Sigmoid colon (tissue), 7 donors: ENCODE measurements at places on chromosomes 4 and X. TPM values are rescaled to one million over a fixed set of nuclear protein-coding genes. Genes with fewer than 3 reads are reported as not detected.

GRCh38 chr4:74559853-74560252 lies 114.9 kb downstream of the AREG start:
- H3K36me3 ChIP-seq, result no peaks in the 10 kb centered on the region
- H3K27ac ChIP-seq, result no peak overlapping the region
- H3K4me3 ChIP-seq, result no peak overlapping the region
- H3K4me1 ChIP-seq, result no peaks in the 10 kb centered on the region

GRCh38 chrX:65196758-65197360 lies 220.6 kb upstream of the ZC4H2 start:
- no peaks in the 10 kb centered on the region for H3K36me3 ChIP-seq

DNA sequence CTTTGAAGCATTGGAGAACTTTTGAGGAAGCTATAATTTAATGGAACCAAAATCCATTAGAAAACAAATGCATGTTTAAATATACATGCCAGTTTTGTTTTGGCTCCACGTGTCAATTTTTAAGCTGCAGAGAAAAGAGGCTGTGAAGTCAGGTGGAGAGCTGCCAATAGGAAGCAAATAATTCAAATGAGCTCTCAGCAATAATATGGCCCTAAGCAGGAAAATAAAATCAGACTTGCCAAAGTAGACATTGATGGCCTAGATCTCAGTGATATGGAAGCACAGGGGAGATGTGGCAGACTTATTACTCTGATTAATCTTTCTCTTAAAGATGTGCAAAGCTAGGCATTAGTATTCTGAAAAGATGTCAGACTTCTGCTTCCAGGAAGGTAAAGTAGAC lies 769.8 kb upstream of the NDST4 start:
- no peaks in the 10 kb centered on the region for H3K27me3 ChIP-seq
- DNase-seq, result no peak
- no peaks in the 10 kb centered on the region for H3K36me3 ChIP-seq
- H3K4me3 ChIP-seq, result no peak overlapping the region
- no peak overlapping the region for H3K27ac ChIP-seq

GRCh38 chr4:184514121-184514988 lies 40.0 kb upstream of the IRF2 start:
- H3K27me3 ChIP-seq, result no peaks in the 10 kb centered on the region
- peaks cover 14% of the 10 kb centered on the region for H3K4me1 ChIP-seq
- peak overlapping the region; percentile 64 for H3K27ac ChIP-seq
- H3K36me3 ChIP-seq, result no peaks in the 10 kb centered on the region

DNA sequence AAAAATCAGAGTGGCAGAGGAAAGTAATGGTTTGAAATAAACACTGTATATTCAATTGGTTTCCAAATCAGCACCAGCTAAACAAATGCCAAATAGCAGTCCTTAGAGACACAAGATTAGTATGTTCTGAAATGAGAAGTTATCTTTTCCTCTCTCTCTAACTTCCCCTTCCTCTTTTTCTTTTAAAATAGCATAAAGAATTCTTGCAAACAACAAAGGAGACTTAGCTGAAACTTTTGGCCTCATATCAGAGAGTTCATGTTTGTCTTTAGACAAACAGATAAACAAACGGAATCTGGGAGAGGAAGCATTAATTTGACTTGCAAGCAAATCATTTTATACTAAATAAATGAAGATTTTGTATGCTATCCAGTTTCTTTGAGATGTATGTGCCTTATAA lies 399.0 kb downstream of the GBA3 start:
- no peak overlapping the region for H3K27ac ChIP-seq
- no peaks in the 10 kb centered on the region for H3K4me1 ChIP-seq
- DNase-seq, result no peak
- no peaks in the 10 kb centered on the region for H3K27me3 ChIP-seq
- H3K36me3 ChIP-seq, result no peaks in the 10 kb centered on the region

DNA sequence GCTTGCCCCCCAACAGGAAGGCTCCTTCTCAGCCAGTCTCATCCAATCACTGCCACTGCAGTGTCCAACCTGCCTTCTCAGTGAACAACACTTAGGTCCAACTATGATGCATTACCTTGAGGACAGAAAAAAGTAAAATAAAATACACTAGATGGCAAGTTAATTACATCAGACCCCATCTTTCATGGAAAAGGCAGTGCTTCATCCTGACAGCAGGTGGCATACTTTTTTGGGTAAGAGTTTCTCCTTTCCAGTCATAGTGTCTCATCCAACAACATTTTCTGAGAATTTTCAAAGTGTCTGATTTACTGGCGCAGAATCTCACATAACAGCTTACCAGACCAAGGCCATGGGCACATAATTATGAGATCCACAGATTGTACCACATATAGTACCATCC lies 1742.8 kb downstream of the PCDH7 start:
- DNase-seq, result no peak
- no peak overlapping the region for H3K27ac ChIP-seq
- no peaks in the 10 kb centered on the region for H3K27me3 ChIP-seq
- no peaks in the 10 kb centered on the region for H3K36me3 ChIP-seq
- H3K4me3 ChIP-seq, result no peak overlapping the region

The EFHC2 gene
- 1.1 TPM for total RNA-seq

DNA sequence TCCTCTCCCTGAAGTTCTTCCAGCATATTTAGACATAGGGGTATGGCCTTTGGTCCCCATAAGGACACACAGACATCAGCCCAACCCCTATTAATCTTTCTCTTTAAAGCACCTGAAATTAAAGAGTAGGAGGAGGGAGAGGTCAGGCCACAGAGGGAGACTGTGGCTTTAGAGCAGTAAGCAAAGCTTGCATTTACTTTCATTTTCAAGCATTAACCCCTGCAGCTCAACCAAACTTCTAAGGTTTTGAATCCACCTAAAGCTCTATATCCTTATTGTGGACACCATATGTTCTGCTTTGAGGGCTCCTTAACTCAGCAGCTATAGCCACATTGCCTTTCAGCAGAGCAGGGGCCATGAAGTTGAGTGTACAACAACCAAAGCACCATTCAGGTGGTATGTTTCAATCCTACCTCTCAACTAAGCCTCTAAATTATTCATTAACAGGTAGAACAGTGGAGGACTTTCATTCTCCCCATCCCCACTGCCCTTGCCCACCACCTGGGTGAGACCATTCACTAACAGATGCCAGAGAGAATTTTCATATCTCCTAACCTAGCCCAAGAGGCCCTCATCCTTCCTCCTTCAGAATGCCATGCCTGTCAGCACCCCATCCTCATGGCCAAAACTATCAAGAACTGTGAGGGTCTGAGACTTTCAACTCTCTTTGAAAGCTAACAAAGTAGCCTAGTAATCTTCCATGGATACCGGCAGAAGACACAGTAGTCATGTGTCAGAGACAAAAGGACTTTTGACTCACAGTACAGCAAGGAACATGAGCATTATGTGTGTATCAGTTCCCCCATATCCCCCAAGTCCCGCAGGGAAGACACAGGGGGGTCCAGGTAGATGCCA lies 20.8 kb downstream of the LIN54 start:
- no peaks in the 10 kb centered on the region for H3K36me3 ChIP-seq
- no peaks in the 10 kb centered on the region for H3K4me1 ChIP-seq
- DNase-seq, result no peak
- no peak overlapping the region for H3K4me3 ChIP-seq

GRCh38 chr4:3670521-3671519 lies 95.4 kb upstream of the ADRA2C start:
- no peaks in the 10 kb centered on the region for H3K4me1 ChIP-seq
- no peak overlapping the region for H3K27ac ChIP-seq
- H3K4me3 ChIP-seq, result no peak overlapping the region
- no peaks in the 10 kb centered on the region for H3K27me3 ChIP-seq
- DNase-seq, result no peak

- DNase-seq, result no peak
- H3K4me1 ChIP-seq, result no peaks in the 10 kb centered on the region
- no peak overlapping the region for H3K27ac ChIP-seq
- no peaks in the 10 kb centered on the region for H3K27me3 ChIP-seq
Measured at GRCh38 chr4:100362366-100362765, 155.5 kb downstream of the EMCN start.

The PNMA6F gene
- total RNA-seq, result not detected

GRCh38 chr4:5018096-5018495 lies 1.2 kb downstream of the CYTL1 start:
- H3K27me3 ChIP-seq, result peaks cover 9% of the 10 kb centered on the region
- H3K27ac ChIP-seq, result no peak overlapping the region
- no peaks in the 10 kb centered on the region for H3K4me1 ChIP-seq
- H3K4me3 ChIP-seq, result no peak overlapping the region

The PRRG1 gene
- total RNA-seq, result 5.0 TPM

- H3K27ac ChIP-seq, result no peak overlapping the region
- H3K36me3 ChIP-seq, result no peaks in the 10 kb centered on the region
- no peak for DNase-seq
- no peaks in the 10 kb centered on the region for H3K27me3 ChIP-seq
- no peak overlapping the region for H3K4me3 ChIP-seq
Measured at GRCh38 chr4:72525938-72526337, 43.1 kb downstream of the ADAMTS3 start.

- no peak for DNase-seq
- H3K27ac ChIP-seq, result no peak overlapping the region
- no peaks in the 10 kb centered on the region for H3K27me3 ChIP-seq
- no peaks in the 10 kb centered on the region for H3K36me3 ChIP-seq
Measured at GRCh38 chr4:166981847-166982246, 252.4 kb downstream of the SPOCK3 start.

The ADH1A gene
- not detected for total RNA-seq

DNA sequence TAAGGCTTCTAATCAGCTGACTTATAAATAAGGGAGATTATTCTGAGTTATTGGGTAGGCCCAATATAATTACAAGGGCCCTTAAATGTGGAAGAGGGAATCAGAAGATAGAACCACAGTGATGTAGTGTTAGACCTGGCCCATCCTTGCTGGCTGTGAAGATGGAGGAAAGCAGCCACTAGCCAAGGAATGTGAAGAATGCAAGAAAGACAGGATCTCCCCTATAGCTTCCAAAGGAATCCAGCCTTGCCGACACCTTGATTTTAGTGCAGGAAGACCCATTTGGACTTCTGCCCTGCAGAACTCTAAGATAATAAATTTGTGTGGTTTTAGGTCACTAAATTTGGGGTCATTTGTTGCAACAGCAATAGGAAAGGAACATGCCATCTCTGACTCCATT lies 150.6 kb downstream of the SPATA18 start:
- no peaks in the 10 kb centered on the region for H3K36me3 ChIP-seq
- H3K27ac ChIP-seq, result no peak overlapping the region
- peaks cover 25% of the 10 kb centered on the region for H3K4me1 ChIP-seq

DNA sequence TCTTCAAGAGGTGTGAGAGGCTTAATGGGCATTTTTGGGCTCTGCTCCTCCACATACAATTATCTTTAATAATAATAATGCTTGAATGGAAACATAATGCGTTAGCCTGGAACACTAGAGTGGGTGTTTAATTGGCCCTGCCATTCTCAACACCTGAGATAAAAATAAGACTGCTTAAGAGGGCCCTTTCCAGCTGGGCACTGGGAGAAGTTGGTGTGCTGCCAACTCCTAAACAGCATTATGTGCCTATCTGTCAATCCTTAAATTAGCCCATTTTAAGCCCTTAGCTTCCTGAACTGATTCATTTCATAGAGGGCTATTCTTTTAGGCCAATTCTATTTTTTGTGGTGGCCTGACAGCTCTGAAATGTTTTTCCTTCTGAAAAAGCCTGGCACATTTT lies 211.1 kb upstream of the ZIC3 start:
- H3K27me3 ChIP-seq, result no peaks in the 10 kb centered on the region
- no peaks in the 10 kb centered on the region for H3K4me1 ChIP-seq
- no peak for DNase-seq
- H3K27ac ChIP-seq, result no peak overlapping the region
- no peak overlapping the region for H3K4me3 ChIP-seq

- no peaks in the 10 kb centered on the region for H3K36me3 ChIP-seq
- no peak for DNase-seq
- H3K4me3 ChIP-seq, result no peak overlapping the region
- H3K4me1 ChIP-seq, result peaks cover 6% of the 10 kb centered on the region
- no peaks in the 10 kb centered on the region for H3K27me3 ChIP-seq
Measured at GRCh38 chr4:1164444-1164843, 7.9 kb downstream of the SPON2 start.

GRCh38 chr4:179662522-179662921 lies 2220.3 kb upstream of the AGA start:
- DNase-seq, result no peak
- no peaks in the 10 kb centered on the region for H3K4me1 ChIP-seq
- H3K36me3 ChIP-seq, result no peaks in the 10 kb centered on the region
- H3K27ac ChIP-seq, result no peak overlapping the region
- no peaks in the 10 kb centered on the region for H3K27me3 ChIP-seq

The IL15 gene
- 11.4 TPM for total RNA-seq

The CXCL1 gene
- total RNA-seq, result 5.4 TPM
